Stimulated activated CD4-positive, alpha-beta T cell treated with anti-CD3 and anti-CD28 coated beads, Interleukin-15, amount 100 ng/mL, for 1 hour (primary cell): ENCODE measurements at places on chromosomes 12 and 14.

GRCh38 chr12:6946033-6946919 lies 2.5 kb downstream of the C12orf57 start:
- no peak for DNase-seq

DNA sequence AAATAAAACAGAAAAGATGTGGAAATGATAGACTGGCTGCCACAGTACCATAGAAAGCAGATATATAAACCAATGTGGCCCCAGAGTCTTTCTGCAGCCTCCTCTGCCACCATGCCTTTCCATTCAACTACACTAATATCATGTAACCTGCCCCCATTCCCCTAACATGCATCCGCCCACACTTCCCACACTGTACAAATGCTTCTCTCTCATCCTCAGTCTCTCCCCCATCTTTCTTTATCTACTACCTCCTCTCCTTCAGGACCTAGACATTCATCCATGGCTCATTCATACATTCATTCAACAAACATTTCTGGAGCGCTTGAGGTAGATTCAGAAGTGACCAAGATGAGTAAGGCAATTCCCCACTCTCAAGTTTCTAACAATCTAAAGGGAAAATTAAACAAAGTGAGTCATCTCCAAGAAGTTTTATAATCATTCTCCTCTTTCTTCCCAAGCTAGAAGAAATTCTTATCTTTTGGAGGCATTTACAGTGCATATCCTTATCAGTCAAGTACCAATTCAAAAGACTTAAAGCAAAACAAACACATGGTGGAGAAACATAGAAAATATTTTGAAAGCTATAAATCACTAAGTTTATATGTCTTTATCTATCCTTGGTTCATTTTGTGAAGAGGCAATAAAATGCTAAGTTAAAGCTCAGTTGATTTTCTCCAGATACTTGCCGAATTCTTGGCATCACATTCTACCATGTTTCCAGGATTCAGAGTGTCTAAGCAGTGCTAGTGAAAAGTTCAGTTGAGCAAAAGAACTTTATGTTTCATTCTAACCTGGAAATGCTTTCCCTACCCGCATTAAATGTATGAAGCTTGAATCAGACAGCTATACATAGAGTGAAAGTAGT lies 70.5 kb upstream of the FRMD6 start:
- no peak for DNase-seq

GRCh38 chr12:110537605-110538409 lies 35.7 kb downstream of the RAD9B start:
- no peak for DNase-seq

- no peak for DNase-seq
Observed at GRCh38 chr12:3193755-3194154, 116.6 kb downstream of the TSPAN9 start.

DNA sequence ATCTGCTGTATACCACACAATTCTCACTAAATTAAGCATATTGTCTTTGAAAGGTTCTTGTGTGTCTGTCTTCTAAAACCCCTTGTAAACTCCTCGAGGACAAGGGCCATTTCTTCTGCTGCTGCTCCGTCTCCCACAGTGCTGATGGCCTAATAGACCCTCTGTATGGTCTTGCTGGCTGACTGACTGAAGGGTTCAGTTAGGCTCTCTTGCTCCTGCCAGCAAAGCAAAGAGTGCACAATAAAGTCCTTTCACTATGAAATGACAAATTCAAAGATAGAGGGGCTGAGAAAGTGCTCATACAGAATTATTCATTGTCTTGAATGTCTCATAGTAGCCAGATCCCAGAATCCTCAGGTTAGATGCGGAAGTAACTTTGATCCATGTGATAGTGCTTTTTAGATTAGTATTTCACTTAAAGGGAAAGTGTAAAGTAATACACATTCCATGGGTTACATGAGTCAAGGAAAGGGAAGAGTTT lies 14.2 kb upstream of the RIOX1 start:
- no peak for DNase-seq

DNA sequence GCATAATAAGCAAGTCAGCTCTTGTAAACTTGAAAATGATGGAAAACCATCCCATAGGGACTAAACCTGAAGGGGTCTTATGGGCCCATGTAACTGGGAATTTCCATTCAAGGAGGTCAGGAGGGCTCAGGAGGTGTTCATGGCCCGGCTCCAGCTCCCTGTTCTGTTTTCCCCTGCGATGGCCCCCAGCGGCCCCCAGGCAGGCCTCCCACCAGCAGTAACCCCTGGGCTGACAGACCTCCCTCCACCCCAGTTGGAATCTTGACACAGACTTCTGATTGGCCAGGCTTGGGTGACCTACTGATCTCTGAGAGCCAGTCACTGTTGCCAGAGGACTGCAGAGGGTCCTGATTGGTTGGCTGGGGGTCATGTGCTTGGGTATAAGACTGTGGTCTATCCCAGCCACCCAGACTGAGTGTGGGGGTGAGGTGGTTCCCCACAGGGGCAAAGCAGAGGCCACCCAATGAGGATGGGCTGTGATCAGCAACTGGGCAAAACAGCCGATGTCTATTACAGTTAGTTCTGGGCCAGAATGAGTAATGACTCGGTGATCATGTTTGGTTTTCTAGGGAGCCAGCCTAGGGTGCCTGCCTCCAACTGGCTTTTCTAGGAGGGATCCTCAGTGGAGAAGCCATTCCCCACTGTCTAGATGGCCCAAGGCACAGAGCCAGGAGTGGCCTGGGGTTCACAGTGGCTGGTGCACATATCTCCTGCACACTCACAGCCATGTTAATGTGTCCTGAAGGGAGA lies 27.0 kb downstream of the RHOF start:
- no peak for DNase-seq

- DNase-seq = no peak
Observed at GRCh38 chr12:71685312-71685906, 473 bp upstream of the TMEM19 start.

DNA sequence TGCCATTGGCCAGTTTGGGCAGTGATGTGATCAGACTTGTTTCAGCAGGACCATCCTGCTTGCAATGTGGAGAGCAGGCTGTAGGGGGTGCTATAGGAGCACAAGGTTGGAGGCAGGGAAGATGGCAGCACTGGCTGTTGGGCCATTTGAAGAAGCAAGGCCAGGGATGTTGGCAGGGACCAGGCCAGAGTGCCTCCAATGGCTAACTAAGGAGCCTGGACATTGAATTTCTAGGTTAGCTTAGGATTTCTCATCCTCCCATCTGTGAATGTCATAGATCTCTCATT lies 23.5 kb downstream of the FGF23 start:
- no peak for DNase-seq

DNA sequence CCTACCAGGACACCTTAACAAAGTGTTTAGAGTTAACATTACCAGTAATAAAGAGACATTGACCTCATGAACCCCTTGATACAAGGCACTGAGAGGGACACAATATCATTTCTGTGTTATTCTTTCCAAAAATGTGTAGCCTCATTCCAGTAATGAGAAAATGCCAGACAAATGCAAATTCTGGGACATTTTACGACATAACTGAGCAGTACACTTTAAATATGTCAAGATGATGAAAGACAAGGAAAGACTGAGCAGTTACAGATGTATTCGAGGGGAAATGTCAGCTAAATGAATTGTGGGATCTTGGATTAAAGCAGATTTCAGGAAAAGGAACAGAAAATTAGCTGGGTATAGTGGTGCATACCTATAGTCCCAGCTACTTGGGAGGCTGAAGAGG lies 255.6 kb downstream of the ERC1 start:
- DNase-seq = no peak

- DNase-seq = no peak
Observed at GRCh38 chr12:110156766-110157165, 32.6 kb downstream of the IFT81 start.

GRCh38 chr14:51912112-51912786 lies 51.8 kb downstream of the GNG2 start:
- no peak for DNase-seq

- no peak for DNase-seq
Observed at GRCh38 chr14:73789989-73790581, 61.5 kb upstream of the PTGR2 start.

GRCh38 chr14:68408680-68409079 lies 384.2 kb downstream of the ZFP36L1 start:
- no peak for DNase-seq

GRCh38 chr14:54275997-54276725 lies 120.6 kb upstream of the CDKN3 start:
- no peak for DNase-seq

DNA sequence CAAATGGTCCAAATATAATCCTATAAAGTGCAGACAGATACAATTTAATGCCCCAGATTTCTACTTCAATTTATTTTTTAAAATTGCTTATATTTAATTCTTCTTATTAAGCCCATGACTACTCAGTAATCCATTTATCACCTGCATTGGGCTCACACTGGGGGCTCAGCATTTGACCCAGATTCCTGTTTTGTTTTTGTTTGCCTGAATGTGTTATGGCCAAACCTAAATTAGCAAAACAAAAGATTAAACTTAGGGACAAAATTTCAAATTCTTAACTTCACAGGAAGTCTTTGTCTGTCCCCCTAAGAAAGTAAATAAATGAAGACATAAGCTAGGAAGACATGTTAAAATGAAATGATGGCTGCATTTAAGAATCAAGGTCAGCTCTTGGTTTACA lies 322.3 kb downstream of the RMST start:
- DNase-seq = no peak

DNA sequence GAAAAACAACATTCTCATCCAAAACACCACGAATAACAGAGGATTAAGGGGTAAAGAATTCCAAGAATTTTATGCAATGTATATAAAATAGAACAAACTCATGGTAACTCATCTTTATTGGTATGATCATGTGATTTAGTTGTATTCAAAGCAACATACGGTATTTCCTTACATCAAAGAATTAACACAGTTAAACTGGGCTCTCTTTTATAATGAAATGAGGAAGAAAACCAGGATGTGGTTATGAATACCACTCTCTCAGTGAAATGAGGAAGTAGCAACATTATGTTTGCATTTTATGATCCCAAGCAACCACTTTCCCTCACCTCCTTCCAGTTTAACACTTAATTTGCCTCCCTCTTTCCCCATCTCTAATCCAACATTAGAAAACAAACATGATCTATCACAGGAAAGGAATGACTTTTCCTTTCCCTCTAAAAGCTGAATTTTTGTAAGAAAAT lies 22.9 kb downstream of the SPTLC2 start:
- DNase-seq = no peak

DNA sequence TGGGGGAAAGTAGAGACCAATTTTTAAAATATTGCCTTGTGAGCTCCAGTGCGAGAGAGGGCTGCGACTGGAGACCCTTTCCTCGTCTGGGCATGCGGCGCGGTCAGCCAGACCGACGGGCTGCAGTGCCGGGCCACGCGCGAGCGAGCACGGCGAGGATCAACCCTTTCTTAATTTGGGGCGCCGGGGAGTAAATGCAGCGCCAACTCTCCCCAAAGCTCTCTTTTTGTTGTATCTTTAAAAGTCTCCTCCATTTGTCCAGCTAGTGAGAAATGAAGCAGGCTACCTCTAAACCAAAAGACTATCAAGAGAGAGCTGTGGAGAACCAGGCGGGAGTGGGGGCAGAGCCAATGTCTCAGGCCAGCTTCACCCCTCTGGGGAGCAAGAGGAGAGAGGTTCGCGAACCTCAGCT lies 1.4 kb downstream of the SIX1 start:
- DNase-seq = no peak

DNA sequence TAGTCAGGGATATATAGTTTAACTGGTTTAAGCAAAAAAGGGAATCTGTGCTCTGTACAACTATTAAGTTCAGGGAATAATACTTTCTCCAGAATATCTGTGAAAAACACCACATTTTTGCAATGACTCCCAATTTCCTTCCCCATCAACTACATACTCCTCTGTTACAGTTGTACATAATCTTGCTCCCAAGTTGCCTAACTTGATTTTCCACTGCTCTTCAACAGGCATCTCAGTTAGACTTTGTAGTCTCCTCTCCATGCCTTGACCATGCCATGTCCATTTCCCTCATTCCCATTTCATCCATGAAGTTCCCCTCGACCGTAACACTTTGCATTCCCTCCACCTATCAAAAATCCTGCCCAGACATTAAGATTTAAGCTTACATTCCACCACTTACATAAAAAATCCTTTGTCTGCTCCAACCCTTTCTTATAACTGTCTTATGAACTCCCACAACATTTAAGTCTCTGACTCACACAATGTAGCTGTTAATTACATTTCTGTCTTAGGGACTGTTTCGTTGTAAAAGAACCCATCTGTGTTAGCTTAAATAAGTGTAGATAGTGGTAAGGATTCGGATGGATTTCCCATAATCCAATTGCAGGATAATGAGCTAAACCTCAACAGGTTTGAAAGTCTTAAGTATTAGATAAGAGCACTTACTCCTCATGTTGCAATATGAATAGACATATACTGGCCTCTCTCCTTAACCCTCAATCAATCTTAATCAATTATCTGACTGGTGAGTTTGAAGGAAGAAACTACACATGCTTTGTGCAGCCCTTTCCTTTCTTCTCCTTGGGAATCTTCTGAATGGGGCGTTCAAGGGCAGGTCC lies 156.5 kb downstream of the PAWR start:
- no peak for DNase-seq

DNA sequence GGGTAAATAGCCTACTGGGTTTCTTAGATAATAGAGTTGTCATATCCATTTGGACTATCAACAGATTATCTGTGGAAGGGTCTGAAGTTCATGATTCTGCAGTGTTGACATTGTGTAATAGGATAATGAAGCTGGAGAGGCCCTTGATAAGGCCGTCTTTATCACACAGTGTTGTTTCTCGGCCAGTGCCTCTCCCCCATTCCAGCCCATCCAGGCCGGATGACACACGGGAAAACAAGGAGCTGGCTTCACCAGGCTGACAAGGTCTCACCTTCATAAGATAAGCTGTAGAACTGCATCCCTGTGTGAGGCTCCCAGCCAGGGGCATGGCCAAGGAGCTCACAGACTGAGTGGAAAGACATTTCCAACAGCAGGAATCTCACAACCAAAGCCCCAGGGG lies 8.7 kb upstream of the EML1 start:
- DNase-seq = no peak

DNA sequence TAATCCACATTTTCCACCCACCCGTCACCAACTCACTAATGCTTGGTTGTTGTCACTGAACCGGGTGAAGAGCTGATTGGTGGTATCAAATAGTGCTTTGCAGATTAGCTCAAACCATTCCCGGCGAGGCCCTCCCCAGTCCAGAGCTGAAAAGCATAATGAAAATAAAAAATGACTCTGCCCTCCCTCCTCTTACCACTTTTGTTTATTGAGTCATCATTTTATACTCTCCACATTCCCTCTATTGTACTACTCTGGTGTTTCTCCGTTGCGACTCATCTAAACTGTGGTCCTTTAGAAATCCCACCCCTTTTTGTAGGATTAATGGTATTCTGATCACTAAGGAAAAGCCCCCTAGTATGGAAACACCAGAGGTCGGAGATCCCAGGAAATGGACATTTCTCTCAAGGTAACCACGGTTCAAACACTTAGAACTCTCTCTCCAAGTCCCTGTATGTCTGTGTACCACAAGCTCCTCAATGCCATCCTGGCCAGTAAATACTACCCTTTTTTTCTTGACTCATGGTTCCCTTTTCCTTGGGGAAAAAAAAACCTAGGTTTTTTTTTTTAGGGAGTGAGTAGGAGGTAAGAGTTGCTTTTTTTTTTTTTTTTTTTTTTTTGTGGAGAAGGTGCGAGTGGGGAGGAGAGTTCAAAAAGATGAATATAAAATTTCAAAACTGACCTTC lies 42.0 kb downstream of the AREL1 start:
- DNase-seq = no peak
